Stimulated activated CD8-positive, alpha-beta memory T cell treated with anti-CD3 and anti-CD28 coated beads, Interleukin-2, amount 100 ng/mL, for 48 hours (primary cell): ENCODE measurements at places on chromosomes 5 and 9.

GRCh38 chr5:44506561-44506960 lies 117.3 kb upstream of the FGF10 start:
- no peak for DNase-seq

DNA sequence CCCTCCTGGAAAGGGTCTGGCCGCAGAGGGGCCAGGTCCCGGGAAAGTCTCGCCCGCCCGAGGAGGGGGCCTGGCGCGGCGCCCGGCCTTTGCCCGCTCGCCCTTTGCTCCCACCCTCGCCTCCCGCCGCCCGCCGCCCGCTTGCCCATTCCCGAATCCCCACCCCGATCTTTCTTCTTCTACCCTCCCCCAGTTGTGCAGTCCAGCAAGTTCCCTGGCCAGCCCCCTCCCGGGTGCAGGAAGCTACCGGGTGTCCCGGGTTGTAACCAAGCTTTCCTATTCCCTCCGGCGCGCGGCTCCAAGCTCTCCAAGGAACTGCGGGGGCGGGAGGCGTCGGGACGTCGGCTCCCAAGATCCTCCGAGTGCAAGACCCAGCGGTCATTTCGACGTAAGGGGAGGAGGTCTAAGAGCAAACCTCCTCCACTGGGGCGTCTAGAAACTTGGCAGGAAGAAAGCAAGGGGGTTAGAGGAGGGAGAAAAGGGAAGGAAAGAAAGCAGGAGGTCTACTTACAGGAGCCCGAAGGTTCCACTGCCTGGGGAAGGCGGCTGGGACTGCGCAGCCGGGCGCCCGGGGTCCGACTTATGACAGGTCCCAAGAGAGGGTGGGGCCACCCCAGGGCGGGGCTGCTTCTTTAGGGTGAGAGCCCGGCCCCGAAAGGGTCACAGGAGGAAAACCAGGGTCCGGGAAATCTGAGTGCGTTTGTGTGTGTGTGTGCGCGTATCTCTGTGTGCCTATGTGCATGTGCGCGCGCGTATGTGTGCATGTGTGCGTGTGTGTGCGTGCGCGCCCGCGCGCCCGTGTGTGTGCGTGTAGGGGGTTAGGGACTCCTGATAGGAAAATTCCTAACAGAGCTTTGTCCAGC lies at the start of gene PTGR1:
PTGR1 (minus strand) TSS at position 556 of the 863 bp plus-strand sequence. CDS start 2,225 bp downstream, outside the sequence.
- peak; percentile 10 for DNase-seq

DNA sequence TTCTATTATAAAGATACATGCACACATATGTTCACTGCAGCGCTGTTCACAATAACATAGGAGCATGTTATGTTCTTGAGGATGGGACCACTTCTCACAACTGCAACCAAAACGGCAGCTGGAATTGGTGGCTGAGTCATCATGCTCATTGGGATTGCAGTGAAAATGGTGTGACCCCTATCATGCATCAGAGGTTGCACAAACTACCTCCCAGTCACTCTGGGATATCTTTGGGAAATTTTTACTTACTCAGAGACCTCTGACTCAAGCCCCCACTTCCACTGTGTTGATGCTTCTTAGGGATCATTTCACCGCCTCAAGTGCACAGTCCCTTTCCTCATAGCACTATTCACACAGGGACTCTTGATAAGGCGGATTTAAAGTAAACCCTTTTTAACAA lies 474.1 kb downstream of the BNC2 start:
- DNase-seq: no peak

DNA sequence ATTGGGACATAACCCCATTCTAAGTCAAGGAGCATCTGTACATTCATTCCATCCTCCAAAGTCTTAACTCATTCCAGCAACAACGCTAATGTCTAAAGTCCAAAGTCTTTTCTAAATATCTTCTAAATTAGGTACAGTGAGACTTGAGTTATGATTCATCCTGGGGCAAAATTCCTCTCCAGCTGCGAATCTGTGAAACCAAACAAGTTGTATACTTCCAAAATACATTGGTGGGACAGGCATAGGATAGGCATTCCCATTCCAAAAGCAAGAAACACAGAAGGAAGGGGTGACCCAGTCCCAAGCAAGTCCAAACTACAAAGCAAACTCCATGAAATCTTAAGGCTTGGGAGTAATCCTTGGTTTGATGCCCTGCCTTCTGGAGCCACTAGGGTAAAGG lies 97.6 kb upstream of the FANCC start:
- no peak for DNase-seq

DNA sequence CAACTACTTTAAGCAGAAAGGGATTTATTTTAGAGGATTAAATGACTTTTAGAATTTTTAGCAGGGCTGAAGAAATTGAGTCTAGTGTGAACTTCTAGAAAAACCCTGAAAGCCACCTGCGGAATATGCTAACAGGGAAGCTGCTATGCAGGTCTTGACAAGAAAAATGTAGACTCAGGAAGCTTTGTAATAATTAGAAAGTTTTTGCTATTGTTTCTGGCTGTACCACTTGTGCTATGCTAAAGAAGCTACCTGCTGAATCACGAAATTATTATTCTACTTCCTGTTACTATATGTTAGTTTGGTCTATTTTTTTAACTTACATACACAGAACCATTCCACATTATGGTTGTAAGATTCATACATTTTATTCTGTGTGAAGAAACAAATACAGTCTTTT lies 74.0 kb upstream of the CHSY3 start:
- no peak for DNase-seq

GRCh38 chr9:91534374-91534773 lies 110.7 kb upstream of the NFIL3 start:
- no peak for DNase-seq

- DNase-seq: no peak
Measured at GRCh38 chr9:125690679-125691078, 16.3 kb downstream of the MAPKAP1 start.

DNA sequence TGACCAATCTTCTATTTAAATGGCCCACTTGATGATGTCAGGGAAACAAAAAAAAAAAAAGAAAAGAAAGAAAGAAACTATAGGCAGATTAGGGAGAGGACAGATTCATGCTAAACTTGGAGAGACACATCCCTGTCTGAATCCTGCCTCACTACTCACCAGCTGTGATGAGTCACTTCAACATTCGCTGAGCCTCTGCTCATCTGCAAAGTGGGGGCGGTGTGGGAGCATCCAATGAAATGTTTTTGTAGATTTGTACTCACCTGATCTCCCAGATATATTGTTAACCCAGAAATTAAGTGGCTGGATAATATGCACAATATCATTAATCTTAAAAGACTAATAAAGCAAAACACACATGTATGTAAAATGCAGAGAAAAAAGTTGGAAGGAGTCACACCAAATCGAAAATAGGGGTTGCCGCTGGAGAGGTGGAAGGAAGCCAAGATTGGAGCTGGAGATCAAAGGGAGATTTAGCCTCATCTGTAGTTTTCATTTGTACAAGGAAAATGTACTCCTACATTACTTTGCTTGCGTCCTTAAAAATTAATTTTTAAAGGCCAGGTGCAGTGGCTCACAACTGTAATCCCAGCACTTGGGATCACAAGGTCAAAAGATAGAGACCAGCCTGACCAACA lies 17.0 kb upstream of the ERGIC1 start:
- no peak for DNase-seq

DNA sequence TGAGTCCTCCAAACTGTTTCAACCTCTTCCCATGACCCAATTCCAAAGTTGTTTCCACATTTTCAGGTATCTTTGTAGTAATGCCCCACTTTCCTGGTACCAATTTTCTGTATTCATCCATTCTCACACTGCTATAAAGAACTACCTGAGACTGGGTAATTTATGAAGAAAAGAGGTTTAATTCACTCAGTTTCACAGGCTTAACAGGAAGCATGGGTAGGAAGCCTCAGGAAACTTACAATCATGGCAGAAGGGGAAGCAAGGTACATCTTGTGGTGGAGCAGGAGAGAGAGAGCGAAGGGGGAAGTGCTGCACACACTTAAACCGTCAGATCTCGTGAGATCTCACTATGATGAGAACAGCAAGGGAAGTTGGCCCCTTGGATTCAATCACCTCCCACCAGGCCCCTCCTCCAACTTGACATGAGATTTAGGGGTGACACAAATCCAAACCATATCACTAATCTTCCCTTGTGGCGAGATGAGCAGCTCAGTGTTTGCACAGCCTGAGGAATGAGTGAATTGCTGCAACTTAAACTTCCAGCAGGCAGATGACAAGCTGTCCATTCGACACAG lies 42.9 kb downstream of the TRIP13 start:
- DNase-seq: no peak

DNA sequence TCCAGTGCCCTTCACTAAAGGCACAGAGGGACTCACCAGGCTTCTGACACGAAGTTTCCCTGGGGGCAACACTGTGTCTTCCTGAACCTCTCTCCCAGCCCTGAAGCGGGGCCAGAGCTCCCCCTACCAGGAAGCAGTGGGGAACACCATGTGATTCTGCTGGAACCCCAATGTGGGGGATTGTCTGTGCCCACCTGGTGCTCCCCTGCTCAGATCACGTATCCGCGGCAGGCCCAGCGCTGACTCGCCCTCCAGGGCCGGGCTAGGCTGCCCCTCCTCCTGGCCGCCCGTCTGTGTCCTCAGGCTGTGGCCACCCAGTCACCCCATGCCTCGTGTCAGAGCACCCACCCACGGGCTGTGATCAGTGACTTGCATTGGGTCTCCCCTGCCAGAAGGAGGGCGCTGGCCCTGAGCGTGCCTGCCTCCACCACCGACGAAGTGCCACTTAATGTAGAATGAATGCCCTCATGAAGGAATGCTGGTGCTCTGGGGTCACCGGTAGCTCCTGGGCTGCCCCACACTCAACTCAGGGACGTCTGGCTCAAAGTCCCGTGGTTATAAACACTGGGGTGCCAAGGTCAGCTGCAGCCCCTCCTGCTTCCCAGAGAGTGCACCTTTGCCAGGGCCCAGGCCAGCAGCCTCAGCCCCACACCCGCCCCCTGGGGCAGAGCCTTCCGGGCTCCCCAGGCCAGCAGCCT lies 22.1 kb downstream of the SARDH start:
- DNase-seq: no peak

- DNase-seq: no peak
Measured at GRCh38 chr5:72290356-72291133, 29.5 kb downstream of the MRPS27 start.

GRCh38 chr9:87653941-87654340 lies 72.0 kb upstream of the CTSL start:
- no peak for DNase-seq

- no peak for DNase-seq
Measured at GRCh38 chr5:139659695-139660101, 11.5 kb downstream of the CXXC5 start.

DNA sequence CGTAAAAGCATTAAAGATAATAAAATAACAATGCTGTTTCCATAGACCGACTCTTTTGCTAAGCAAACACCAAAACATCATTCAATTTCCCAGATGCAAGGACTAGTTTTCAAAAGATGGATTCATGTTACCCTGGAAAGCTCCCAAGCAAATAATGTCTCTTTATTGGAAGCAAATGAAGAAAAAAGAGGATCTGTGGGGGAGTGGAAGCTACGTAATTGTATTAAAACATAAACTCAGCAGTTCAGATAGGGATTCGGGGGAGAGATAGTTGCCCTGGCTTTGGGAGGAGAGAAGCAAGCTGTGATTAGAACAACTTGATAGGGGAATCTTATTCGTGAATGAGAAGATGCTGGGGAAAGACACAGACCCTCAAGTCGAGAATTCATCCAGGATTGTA lies 491.0 kb upstream of the CLINT1 start:
- no peak for DNase-seq

DNA sequence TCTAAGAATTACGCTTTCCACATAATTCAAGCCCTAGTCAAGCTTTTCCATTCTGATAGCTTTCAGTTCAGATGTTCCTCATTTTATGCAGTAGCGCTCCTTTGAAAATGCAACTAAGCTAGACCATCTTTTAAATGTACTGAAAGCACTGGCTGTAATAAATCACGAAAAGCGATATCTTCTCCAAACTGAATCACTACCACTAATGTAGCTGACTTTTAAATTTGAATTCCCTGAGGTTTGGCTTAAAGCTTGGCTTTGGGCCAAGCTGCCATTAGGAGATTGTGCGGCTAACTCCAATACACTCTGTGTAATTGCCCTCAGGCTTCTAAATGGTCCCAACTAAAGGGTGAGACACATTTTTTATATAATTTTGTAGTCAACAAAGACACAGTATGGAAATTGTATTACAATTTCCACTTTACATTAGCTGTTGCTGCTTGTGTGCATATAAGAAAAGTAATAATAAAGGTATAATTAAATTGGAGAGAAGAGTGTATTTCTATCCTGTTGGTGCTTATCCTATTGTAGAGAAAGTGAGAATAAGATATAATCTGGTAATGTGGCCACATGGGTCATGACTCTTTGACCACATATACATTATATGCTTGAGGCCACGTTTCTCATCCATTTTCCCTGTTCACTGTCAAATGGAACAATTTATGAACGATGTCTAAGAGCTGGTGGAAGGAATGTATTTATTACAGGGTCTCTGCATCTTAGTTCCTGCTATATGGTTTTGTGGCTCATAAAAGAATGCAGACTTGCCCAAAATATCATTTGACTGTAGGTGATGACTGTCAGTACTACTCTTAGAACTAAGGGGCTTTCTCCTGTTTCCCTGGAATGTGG lies 118.7 kb upstream of the TAF11L2 start:
- DNase-seq: no peak

DNA sequence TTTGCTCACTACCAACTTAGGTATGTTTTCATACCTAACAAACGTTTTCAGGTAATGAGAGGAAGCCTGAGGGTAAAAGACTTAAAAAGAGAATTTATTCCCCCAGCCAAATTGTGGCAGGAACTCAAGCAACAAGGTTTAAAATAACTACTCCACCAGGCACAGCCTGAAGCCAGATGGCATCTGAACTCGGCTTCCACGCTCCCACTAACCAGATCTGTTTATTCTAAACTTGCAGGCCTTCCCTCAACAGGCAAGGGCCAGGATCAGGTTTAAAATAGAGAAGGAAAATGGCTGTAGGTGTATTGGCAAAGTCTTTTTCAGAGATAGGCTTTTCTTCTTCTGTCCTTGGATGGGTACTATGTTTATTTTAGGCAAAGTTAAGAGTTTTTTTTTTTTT lies 89.4 kb downstream of the OTULIN start:
- no peak for DNase-seq
